Tongue (tissue), 3 donors: ENCODE measurements at places on chromosomes 11 and 22. TPM values are rescaled to one million over a fixed set of nuclear protein-coding genes. Genes with fewer than 3 reads are reported as not detected.

GRCh38 chr11:109971184-109971523 lies 122.0 kb upstream of the ZC3H12C start:
- DNase-seq = peak; percentile 36

SYNGR1 gene
- 20.0 TPM for total RNA-seq

ALG9 gene
- total RNA-seq = 35.2 TPM

DNA sequence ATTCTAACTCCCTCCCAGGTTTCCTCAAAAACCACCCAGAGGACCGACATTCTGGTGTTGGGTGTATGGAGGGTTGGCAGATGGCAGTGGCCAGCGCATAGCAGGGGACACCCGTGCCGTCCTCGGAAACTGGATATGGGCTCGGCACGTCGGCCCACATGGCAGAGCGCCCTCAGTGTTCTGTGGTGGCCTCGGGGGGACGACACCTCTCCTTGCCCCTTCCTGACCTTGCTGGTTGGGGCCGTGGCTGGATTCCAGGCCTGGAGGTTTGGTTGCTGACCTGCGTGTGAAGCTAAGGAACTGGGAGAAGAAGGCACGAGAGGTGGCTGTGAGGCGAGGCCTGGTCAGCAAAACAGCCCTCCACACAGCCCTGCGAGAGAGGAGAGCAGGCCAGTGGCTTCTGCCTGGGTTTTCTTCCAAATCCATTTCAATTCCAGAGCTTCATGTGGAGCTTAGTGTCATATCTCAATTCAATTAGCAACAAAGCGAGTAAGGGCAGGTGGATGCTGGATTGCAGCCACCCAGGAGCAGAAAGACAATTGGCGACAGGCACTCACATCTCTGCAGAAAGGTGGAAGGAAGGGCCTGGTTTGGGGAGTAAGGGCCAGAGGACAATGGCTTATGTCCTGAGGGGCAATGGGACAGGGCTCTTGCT lies 478.4 kb downstream of the BRD1 start:
- no peak for DNase-seq

DNA sequence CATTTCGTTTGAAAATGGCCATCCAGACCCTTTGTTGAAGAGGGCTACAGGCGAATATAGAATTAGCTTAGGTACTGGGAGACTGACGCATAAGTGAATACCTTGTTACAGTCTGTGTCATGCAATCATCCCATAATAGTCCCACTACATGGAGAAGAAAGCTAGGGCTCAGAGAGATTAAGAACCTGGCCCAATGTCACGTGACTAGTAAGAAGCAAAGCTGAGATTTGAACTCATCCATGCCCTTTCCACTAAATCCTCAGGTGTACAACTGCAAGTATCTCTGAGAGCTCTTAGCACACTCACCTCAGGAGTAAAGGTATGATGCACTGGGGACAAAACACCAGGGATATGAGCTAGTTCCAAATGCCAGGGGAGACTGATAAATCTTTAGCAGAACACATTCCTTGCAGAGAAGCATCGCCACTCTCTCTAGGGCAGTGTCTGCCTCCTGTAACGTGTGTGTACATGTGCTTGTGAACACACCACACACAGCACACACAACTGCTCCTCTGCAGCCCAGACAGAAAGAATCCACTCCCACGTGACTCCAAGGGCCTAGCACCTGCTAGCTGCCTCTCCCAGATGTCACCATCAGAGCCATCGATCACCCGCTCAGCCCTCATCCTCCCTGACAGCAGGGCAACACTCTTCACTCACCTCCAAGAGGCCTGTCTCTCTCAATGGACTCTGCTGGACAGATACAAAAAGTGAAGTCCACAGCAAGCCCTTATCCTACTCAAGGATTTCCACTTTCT lies 402.8 kb downstream of the NXPE2 start:
- DNase-seq = no peak

GAL3ST1 gene
- total RNA-seq = 5.3 TPM

NUCB2 gene
- 54.2 TPM for total RNA-seq

GRCh38 chr11:130720232-130721022 lies 195.9 kb downstream of the SNX19 start:
- DNase-seq = peak; percentile 33

DNA sequence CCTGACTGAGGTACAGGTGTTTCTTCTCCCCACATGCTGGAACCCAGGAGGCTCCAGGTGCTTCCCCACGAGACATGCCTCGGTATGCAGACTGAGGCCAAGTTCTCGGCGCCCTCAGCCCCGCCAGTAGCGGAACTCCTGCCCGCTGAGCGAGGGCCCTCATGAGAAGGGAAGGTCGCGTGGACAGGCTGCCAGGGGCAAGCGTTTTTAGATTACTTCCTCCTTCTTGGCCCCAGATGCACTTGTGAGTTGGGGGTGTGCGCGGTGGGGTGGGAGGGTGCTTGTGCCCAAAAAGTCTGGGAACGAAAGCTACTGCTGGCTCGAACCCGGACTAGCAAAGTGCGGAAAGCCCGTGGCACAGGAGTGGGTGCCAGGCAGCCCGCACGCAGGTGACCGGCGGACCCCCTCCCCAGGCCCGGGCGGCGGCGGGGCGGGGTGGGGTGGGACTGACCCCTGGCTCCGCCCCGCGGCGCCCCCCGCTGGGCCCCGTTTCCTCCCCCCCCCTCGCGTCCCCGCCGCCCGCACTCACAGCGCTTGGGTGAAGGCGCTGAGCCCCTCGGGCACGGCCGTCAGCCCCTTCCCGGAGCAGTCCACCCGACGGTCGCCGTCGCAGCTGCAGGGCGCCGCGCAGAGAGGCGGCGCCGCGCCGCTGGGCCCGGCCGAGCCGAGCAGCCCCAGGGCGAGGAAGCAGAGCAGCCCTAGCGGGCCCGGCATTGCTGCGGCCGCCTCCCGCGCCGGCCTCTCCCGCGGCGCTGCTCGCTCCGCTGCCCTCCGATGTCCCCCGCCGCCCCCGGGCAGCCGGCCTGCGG lies 797 bp downstream of the LGR4 start:
- peak; percentile 68 for DNase-seq

DNA sequence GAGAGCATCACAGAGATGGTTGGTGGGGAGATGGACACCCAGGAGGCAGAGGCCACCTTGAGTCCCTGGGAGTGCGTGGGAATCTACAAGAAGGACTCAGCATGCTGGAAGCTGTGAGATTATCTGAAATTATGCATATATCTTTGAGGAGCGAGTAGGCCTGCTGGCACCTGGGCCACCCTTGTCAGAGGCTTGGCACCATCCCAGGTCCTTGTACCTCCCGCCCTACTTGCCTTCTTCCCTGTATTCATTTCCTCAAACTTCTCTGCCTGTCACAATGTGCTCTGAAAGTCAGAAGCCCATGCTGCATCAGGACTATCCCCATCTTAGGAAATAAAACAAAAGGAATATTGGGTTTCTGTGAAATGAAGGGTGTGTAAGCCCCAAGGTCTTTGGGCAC lies 133.0 kb upstream of the CSNK2A3 start:
- no peak for DNase-seq

DNA sequence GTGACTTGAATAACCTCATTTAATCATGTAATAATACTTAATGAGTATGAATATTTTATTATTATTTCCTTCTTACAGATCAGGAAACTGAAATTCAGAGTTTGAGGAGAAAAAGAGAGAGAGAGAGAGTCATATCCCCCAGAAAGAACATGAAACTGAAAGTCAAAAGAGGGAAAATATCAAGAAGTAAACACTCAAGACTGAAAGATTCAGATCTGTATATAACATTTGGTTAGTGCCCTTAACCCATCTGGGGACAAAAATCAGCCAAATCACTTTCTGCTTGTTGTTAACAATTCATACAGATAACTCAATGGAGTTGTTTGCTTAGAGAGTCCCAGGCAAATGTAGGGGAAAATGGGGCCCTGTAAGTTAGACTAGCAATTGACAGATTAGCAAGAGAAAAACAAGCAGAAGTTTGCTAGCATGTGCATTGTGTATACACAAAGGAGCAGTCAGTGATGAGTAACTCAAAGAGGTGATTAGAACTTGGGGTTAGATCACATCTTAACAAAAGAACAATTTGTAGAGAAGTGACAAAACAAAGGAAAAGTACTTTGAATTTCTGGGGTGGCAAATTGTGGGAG lies 25.9 kb upstream of the MMP13 start:
- no peak for DNase-seq

TRIM6 gene
- 6.5 TPM for total RNA-seq

DNA sequence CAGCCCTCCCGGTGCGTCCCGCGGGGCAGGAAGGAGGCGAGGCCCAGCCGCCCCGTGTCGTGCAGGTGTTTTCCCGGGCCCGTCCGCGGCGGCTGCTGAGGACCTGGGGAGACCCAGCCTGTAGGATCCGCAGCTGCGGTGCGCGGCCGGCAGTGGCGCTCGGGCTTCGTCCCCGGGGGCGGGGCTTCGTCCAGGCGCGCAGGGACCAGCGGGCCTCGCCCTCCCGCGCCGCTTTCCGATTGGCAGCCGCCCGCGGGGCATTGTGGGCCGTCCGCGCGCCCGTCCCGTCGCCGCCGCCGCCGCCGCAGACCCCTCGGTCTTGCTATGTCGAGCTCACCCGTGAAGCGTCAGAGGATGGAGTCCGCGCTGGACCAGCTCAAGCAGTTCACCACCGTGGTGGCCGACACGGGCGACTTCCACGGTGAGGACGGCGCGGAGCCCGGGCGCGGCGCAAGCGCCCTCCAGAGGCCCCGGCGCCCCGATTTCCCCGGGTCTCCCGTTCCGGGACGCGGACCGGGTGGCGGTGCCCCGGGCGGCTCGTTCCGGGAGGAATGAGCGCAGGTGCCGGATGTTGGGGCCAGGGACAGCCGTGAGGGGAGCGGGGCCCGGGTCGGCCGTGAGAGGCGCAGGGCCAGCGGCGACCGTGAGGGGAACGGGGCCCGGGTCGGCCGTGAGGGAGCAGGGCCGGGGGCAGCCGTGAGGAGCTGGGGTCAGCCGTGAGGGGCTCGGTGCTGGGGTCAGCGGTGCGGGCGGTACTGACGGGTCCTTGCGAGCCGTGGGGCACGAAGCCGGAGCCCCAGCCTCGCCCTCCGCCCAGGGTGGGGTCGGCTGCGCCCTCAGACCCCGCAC lies at the start of gene TALDO1:
Gene TALDO1 (plus strand): TSS at position 307 of the 849 bp plus-strand sequence. CDS start 18 bp downstream, at position 325.
- peak; percentile 95 for DNase-seq

DNA sequence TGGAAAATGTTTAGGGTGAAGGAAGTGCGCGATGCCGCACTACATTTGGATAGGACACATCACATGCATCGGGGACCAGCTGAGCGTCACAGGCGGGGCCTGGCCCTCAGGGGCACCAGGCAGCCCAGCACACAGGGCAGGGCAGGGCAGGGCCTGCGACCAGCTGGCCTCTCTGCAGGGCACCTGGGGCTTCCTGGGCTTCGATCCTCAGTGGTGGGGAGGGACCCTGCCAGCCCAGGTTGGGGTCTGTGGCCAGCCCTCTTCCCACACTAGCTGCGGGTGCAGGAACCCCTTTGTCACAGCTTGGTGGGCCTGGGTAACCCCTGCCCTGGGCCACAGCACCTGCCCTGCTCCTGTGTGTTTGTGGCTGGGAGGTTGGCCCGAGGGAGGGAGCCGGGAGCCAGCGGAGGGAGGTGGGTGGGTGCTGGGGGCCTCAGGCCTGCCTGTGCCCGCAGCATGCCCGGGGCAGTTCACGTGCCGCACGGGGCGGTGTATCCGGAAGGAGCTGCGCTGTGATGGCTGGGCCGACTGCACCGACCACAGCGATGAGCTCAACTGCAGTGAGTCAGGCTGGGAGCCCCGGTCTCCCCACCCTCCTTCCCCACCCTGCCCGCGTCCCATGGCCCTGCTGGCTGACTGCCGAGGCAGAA lies 37.9 kb downstream of the ST14 start:
- DNase-seq = no peak

GRCh38 chr11:3021125-3021524 lies 29.0 kb upstream of the NAP1L4 start:
- DNase-seq = peak; percentile 35

DNA sequence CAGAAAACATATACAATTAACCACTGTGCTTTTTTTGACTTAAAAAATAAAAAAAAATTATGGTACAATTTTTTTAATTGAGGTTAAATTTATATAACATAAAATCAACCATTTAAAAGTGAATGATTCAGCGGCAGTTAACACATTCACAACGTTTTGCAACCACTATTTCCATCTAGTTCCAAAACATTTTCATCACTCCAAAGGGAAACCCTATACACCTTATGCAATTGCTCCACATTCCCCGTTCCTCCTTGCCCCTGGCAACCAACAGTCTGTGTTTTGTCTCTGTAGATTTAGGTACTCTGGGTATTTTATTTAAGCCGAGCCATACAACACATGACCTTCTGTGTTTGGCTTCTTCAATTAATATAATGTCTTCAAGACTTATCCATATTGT lies 15.3 kb downstream of the DDI1 start:
- no peak for DNase-seq

LUZP2 gene
- 3.6 TPM for total RNA-seq

DNA sequence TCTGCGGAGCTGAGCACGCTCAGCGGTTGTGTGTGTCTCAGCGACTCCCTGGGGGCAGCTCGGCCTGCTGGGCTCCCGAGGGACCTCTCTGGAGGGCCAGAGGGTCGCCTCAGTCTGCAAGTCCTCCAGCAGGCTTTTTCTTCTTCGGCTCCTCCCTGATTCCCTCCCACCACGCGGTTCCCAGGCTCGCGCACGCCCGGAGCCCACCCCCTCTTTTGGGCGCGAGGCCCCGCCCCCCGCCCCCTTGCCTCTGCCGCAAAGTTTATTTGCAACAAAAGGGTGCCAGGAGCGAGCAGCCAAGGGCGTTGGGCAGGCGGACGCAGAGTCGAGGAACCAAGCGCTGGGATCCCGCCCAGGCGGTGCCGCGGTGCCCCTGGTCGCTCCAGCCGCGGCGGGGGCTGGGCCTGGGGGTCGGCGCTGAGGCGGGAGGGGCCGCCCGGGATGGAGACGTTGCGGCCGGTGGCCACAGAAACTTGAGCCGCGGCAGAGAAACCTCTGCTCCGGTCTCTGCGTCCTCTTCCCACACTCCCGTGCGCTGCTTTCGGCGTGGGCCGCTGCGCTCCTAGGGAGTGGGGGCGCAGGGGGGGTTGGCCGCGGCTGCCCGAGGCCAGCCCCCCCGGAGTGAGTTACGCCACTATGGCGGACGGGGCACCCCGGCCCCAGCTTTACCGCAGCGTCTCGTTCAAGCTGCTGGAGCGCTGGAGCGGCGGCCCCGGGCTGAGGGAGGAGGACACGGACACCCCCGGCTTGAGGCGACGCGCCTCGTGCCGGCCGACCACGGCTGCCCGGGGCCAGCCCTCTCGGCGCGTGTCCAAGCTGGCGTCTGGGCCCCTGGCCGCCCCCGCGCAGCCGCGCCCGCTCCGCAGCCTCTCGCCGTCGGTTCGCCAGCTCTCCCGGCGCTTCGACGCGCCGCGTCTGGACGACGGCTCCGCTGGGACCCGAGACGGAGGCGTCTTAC lies at the start of gene ARHGEF17:
Gene ARHGEF17 (plus strand): TSS at position 274 of the 958 bp plus-strand sequence. CDS start 363 bp downstream, at position 637.
- peak; percentile 95 for DNase-seq

MAPK1 gene
- 88.3 TPM for total RNA-seq

NCAM1 gene
- 160 TPM for total RNA-seq

- DNase-seq = no peak
These were observed 177.7 kb downstream of the NAV2 start for GRCh38 chr11:19890308-19890707.

- DNase-seq = peak; percentile 66
These were observed 23.9 kb downstream of the LRFN4 start for GRCh38 chr11:66880496-66881450.

RTCB gene
- 73.2 TPM for total RNA-seq

DNA sequence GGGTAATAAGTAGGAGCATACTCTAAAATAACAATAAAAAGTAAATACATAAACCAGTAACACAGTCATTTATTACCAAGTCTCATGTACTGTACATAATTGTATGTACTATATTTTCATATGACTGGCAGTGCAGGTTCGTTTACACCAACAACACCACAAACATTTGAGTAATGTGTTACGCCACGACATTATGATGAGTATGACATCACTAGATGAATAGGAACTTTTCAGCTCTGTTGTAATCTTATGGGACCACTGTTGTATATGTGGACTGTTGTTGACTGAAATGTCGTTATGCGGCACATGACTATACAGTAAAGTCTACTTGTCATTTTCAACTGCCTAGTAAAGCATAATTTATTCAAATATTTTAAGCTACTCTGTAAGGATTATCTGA lies 18.6 kb downstream of the KIF18A start:
- DNase-seq = no peak
